ENCODE measurements at places on chromosomes 4 and X. TPM values are rescaled to one million over a fixed set of nuclear protein-coding genes. Genes with fewer than 3 reads are reported as not detected.

GRCh38 chr4:68271851-68272357 is 26.4 kb upstream of the TMPRSS11B start:
- peak; percentile 45 for DNase-seq

The KLF3 gene
- total RNA-seq, result 8.0 TPM

The BANK1 gene
- total RNA-seq, result 0.06 TPM

The SMIM10 gene
- 7.6 TPM for total RNA-seq

The NCAPG gene
- total RNA-seq, result 42.6 TPM

Data from H4 (cell line).